Body of pancreas (tissue), 4 donors: ENCODE measurements at places on chromosomes 6 and 20.

- DNase-seq: no peak
These were observed 16.7 kb downstream of the COL11A2 start for GRCh38 chr6:33175436-33176069.

- DNase-seq: no peak
These were observed 11.0 kb downstream of the PANK2 start for GRCh38 chr20:3900187-3900604.

- DNase-seq: peak; percentile 31
These were observed 123.7 kb downstream of the MRPL14 start for GRCh38 chr6:44003345-44004061.

DNA sequence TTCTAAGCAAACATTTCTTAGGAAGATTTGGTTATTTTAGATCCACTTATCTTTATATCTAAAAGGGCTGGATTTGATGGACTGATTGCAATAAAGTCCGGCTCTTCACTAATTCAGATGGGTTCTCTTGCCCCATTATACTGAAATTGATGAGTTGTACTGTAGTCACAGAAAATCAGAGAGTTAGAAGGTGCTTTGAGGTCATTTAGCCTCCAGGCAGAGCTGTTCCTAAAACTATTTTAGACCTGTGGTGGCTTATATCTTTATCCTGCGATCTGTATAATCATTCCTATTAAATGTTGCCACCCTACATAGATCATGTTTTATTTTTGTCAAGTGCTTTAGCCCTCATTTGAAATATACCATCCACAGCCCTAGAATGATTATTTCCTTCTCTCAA lies 61.3 kb upstream of the ATXN1 start:
- DNase-seq: no peak

- DNase-seq: no peak
These were observed 14.4 kb downstream of the ZNF217 start for GRCh38 chr20:53579266-53579580.

GRCh38 chr6:31402324-31403282 lies 792 bp upstream of the MICA start:
- peak; percentile 39 for DNase-seq

GRCh38 chr20:2465100-2465499 lies 5.5 kb downstream of the SNRPB start:
- no peak for DNase-seq

DNA sequence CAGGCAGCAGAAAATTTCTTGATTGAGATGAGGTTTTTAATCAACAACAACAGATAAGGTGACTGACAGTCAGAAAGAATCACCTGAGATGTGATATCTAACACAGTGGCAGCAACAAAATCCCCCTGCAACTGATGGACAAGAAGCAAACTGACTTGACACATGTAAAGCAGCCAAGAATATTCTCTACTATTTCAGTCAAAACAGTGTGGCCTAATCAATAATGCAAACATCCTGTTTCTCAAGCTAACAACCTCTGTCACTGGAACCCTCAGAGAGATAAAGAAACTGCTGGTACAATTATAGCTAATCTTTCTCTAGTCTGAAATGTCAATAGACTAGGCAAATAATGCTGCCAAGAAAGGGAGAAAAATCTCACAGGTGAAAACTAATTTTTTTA lies 4.6 kb upstream of the CGA start:
- DNase-seq: no peak

- DNase-seq: no peak
These were observed 544 bp upstream of the STK38 start for GRCh38 chr6:36547646-36548400.

DNA sequence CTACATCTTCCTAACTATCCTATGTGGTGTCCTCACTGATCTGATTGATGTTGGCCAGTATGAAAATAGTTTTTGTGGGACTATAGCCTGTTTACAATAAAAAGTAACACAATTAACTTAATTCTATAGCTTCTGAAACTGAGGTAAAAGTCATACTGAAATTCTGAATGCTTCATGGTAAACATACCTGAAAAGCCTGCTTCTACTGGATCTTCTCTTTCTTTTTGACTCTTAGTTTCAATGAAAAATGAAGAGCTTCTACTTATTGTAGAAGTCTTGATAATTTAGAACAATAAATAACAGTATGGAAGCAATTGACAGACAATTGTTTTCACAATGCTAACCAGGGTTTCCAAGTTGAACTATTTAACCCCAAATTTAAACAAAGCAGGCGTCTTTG lies 383.9 kb upstream of the MMS22L start:
- DNase-seq: no peak

DNA sequence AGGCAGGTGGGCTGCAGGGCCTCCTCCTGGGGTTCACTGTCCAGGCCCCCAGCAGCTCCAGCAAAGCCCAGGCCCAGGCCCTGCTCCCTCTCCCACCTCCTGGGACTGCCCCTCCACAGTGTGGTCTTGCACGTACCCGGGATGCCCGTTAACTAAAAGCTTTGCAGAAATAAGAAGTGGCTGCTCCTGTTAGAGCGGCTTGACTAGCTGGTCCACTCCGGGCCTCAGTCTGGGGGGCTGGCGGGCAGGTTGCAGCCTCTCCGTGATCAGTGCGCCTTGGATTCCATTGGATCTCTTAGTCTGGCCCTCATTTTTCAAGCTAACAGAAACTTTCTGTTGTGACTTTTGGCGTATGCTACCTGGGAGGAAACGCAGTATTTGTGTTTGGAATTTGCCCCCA lies 26.9 kb downstream of the SLCO4A1 start:
- no peak for DNase-seq

GRCh38 chr6:157481865-157482249 lies 100.9 kb downstream of the ZDHHC14 start:
- DNase-seq: no peak

DNA sequence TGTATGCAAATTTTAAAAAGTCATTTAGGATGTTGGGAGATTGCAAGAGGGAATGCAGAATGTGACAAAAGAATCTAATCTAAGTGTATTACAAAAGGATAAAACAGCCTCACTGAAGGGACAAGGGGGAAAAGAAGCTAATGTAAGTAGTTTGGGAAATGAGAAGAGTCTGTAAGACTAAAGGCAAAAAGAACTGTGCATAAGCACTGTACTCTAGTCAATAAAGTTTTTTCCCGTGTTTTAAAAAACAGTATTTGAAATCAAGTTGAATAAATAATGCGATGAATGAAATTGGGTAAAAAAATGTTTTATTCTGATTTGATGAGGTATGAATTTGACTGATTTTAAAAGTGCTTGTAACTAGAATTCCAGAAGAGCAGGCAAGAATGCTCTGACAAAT lies 149.8 kb downstream of the VEGFA start:
- DNase-seq: no peak

- no peak for DNase-seq
These were observed 8.0 kb downstream of the SNX21 start for GRCh38 chr20:45841407-45842129.

DNA sequence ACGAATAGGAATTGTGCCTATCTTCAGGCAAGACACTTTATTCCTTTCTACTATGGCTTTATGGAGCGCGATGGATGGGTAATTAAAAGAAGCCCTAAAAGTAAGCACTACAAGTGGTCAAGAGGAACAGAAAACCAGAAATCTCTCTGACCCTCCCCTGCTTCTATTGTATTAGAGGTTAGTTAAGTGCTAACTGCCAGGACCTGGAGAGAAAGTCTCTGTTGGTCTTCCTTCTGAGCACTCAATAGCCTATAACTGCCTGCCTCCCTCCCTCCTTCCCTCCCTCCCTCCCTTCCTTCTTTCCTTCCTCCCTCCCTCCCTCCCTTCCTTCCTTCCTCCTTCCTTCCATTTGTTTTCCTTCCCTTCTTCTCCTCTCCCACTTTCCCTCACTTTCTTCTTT lies 133.7 kb downstream of the C6orf58 start:
- no peak for DNase-seq

DNA sequence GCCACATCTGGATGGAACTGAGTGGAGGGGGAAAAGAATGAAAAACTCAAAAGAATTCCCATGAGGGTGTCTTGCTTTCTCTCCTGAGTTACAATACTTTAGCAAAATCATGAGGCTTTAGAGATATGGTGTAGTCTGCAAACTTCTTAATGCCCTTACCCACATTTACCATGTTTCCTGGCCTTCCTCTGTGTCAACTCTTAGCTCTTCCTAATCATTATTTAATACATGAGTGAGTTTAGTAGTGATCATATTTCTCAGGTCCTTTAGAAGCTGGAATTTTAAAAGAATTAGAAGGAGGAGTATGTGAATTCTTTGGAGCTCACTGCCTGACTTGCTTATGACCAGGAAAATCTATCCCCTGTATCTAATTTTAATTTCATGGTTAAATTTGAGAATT lies 39.0 kb downstream of the STX11 start:
- no peak for DNase-seq

DNA sequence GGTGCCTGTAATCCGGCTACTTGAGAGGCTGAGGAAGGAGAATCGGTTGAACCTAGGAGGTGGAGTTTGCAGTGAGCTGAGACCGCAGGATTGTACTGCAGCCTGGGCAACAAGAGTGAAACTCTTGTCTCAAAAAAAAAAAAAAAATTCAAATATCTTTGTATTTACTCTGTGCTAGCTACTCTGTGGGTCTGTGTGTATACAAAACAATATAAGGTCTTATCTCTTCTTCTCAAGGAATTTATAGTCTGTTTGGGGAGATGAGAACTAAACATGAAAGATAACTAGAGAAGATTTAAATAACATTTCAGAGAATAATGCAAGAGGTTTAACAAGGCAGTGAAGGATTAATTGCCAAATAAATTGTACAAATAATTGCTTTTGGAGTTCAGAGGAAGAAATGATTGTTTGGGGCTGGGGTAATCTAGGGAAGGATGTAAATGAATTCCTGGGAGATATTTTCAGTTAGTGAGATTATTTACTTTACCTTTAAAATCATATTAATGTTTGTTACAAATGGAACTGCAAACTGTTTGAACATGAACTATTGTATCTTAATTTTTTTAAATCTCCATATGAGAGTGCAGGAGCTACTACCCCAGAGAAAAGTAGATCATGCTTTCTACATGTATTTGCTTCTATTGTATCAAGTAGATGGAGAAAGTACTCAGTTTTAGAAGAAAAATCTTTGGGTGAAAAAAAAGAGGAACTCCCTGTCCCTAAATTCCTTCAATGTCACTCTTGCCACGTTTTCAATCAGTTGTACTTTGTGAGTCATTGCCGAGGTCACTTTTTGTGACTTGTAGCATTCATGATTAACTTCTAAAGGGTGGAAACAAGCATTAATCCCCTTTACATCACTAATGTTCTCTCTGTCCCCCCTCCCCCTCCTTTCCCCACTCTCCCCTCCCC lies 39.0 kb downstream of the NCOA3 start:
- no peak for DNase-seq

GRCh38 chr6:137190583-137191094 lies 17.2 kb upstream of the IL22RA2 start:
- DNase-seq: no peak

GRCh38 chr6:2934057-2934456 lies 30.9 kb upstream of the SERPINB9 start:
- no peak for DNase-seq
